ENCODE measurements at places on chromosomes 12 and 14.

DNA sequence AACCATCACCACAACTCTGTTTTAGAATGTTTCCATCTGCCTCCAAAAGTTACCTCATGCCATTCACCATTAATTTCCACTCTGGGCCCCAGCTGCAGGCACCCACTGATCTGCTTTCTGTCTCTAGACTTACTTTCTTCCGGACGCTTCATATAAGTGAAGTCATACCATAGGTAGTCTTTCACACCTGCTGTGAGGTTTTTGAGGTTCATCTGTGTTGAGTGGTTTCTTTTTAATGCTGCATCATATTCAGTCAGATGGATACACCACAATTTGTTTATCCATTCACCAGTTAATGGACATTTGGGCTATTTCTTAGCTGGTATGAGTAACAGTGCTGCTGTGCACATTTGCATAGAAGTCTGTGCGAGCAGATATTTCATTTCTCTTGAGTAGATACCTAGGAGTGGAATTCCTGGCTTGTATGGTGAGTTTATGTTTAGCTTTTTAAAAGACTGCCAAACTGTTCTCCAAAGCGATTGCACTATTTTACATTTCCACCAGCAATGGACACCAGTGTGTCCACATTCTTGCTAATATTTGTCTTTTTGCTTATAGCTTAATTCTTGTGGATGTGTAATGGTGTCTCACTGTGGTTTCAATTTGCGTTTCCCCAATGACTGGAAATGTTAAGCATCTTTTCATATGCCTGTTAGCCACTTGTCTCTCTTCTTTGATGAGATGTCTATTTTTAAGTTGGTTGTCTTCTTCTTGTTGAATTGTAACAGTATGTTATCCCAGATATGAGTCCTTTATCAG lies 48.3 kb downstream of the ZFYVE21 start:
- no peak for DNase-seq

- DNase-seq, result no peak
Observed at GRCh38 chr12:48903363-48903981, 21.8 kb downstream of the FKBP11 start.

GRCh38 chr12:98402091-98402490 lies 113.3 kb upstream of the TMPO start:
- no peak for DNase-seq

GRCh38 chr14:103401223-103402214 lies 16.3 kb downstream of the MARK3 start:
- DNase-seq, result peak; percentile 68

DNA sequence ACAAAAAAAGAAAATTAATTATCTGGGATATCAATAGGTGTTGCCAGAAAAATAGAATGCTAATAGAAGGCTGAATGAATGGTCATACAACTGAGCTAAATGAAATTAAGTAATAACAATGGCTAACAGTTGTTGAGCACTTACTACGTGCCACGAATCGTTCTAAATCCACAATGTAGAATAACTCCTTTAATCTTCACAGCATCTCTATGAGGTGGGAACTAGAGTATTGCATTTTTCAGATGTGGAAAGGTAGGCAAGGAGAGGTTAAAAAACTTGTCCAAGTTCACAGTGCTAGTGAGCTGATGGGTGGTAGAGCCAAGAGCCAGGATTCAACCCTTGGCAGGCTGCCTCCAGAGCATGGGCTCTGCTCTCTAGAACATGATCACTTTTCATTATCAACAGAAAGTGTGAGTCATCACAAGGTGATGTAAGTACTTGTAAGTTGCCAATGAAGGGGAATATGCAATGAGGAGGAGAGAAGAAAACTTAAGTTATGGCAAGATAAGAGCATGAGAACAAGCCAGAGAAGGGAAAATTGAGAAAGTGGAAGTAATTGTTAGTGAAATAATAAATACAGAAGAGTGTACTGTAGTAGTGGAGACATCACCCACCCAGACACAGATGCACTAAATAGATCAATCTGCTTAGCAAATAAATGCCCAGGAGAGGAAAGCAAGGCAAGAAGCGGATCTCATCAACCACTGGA lies 122.1 kb downstream of the PRKD1 start:
- DNase-seq, result peak; percentile 62

- no peak for DNase-seq
Observed at GRCh38 chr14:88323086-88323522, at the start of gene KCNK10. TSS of gene KCNK10 (minus strand) at chr14:88323269. CDS start at chr14:88322798, 471 bp downstream.

GRCh38 chr12:3251691-3252090 lies 174.5 kb downstream of the TSPAN9 start:
- DNase-seq, result no peak

DNA sequence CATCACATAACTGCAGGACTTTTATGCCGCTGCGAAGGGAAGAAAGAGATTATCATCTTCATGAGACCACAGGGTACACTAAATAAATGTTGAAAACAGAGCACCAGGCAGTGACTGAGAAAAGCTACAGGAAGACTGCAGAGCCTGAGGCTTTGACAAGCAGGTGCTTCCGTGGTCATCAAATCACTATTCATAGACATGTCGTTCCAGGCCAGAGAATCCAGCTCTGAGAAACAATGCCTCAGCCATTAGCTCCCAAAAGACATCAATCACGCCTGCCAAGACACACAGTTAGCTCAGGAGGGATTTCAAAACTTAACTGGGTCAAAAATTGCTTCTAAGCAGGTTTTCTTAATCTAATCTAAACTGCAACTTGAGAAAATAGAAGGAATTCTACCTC lies 47.2 kb upstream of the GARIN6 start:
- no peak for DNase-seq

Data from RKO (cell line).